Fibroblast of pulmonary artery (primary cell): ENCODE measurements at places on chromosomes 3 and 15.
A peak's percentile ranks its signal among the peaks of the same experiment; 100 is the strongest.

- DNase-seq, result peak; percentile 78
Measured at GRCh38 chr3:136819392-136819730, 435 bp downstream of the SLC35G2 start.

- DNase-seq, result peak; percentile 86
Measured at GRCh38 chr3:179451265-179452175, at the start of gene GNB4. Gene GNB4 (minus strand): TSS chr3:179451470. CDS start chr3:179426200, 25,270 bp downstream.

DNA sequence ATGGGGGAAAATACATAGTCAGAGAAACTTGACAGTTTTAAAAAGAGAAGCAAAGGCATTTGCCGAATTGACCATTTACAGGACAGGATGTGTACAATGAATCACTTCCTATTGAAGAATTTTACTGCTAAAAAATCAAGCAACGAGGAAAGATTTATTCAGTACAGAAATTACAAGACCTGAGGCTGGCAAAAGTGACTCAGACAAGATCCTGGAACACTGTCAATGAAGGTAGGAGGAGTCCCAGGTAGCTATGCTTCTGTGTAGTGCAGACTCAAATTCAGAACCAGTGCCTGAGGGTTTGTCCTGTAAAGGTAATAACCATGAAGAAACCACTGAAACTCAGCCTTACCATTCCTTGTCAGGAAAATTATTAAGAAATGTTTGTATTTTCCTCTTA is 120.9 kb downstream of the ZMAT3 start:
- DNase-seq, result peak; percentile 27

DNA sequence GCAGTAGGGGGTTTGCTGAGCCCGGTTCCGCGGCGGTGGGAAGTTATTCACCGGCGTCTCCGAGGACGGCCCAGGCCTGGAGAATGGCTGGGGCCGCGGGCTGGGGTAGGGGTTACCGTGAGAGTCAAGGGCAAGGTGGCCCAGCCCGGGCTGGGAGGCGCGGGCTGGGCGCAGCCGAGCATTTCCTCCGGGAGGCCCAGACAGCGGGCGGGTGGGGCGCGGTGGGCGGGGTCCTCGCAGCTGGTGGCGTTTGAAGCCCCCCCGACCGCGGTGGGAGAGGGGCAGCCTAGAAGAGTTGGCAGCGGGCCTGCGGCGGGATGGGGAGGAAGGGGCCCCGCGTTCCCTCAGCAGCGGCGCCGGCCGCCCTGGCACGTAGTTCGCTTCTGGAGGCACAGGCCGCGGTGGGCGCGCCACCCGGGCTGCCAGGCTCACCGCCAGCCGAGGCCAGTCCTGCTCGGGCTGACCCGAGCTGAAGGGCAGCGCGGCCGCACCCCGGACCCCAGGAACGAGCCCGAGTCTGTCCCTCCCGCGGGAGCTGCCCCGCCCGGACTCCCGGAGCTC is 960 bp upstream of the KLF13 start:
- DNase-seq, result no peak

DNA sequence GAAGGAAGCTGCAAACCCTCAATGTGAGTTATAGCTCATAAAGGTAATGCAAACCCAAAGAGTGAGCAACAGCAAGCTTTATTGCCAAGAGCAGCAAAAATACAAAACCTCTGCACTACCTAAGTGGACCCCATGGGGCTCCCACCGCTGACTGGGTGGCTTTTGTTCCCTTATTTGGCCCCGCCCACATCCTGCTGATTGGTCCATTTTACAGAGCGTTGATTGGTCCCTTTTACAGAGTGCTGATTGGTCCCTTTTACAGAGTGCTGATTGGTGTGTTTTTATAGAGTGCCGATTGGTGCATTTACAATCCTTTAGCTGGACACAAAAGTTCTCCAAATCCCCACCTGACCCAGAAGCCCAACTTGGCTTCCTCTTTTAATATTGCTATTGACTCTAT is 154.5 kb upstream of the NSMCE3 start:
- DNase-seq, result no peak

DNA sequence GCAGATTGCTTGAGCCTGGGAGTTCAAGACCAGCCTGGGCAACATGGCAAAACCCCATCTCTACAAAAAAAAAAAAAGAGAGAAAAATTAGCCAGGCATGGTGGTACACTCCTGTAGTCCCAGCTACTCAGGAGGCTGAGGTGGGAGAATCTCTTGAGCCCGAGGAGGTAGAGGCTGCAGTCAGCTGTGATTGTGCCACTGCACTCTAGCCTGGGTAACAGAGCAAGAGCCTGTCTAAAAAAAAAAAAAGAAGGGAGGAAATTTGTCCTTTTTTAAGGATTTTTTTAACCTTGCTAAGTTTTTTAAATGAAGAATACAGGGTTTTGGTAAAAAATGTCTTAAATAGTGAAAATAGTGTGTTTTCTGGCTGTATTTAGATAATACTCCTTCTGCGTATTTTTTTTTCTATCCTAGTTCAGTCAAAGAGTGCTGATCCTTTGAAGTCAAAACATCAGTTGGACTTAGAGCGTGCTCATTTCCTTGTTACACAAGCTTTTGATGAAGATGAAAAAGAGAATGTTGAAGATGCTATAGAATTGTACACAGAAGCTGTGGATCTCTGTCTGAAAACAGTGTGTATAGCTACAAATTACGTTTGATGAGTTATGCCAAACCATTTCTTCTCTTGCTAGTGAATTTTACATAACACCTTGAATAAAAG is 11.1 kb downstream of the CAPN7 start:
- no peak for DNase-seq
